Stimulated activated CD4-positive, alpha-beta T cell treated with anti-CD3 and anti-CD28 coated beads, Interleukin-4, amount 100 ng/mL, for 4 hours (primary cell): ENCODE measurements at places on chromosomes 1 and 21.

GRCh38 chr1:107200631-107201030 is 59.8 kb downstream of the NTNG1 start:
- DNase-seq = no peak

GRCh38 chr1:25031601-25031965 is 101.5 kb upstream of the RUNX3 start:
- DNase-seq = peak; percentile 66

- DNase-seq = no peak
Observed at GRCh38 chr1:110346690-110347089, 7.5 kb downstream of the RBM15 start.

- no peak for DNase-seq
Observed at GRCh38 chr1:174479281-174479680, 31.5 kb downstream of the GPR52 start.

DNA sequence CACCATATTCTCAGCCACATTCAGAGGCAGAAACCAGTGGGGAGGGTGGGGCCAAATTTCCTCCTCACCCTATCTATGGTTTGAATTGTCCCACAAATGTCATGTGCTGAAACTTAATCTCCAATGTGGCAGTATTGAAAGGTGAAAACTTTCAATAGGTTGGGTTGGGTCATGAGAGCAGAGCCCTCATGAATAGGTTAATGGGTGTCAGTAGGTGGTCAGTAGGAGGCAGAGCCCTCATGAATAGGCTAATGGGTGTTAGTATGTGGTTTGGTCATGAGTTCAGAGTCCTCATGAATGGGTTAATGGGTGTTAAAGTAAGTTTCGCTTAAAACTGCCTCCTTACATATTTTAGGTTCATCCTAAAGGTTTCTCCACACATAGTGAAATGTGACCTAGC is 170.0 kb downstream of the FCRL5 start:
- no peak for DNase-seq

DNA sequence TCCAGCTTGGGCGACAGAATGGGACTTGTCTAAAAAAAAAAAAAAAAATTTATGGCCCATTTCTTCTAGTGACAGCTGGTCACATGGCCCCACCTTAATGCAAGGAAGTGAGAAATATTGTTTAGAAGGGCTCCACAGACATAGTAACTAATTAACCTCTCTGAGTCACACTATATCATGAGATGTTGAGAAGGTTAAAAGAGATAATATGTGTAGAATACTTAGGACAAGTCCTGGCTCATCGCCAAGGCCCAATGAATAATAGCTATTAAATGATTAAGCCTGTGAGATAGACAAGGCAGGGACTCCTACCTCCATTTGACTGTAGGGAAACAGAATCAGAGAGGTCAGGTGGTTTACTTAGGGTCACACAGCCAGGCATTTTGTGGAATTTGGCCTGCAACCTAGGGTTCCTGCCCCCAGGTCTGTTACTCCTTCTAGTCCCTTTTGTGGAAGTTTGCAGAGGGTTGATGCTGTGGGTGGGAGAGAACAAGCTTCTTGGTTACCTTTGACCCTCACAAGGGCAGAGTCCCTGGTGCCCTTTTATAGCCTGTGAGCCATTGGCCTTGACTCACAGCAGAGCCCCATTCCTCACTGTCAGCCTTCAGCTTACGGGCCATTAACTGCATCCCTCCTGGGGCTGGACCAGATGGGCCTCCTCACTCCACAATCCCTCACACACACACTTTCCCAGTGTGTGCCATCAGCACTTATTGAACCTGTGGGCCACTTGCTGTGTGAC is 48.5 kb downstream of the OPRD1 start:
- no peak for DNase-seq

DNA sequence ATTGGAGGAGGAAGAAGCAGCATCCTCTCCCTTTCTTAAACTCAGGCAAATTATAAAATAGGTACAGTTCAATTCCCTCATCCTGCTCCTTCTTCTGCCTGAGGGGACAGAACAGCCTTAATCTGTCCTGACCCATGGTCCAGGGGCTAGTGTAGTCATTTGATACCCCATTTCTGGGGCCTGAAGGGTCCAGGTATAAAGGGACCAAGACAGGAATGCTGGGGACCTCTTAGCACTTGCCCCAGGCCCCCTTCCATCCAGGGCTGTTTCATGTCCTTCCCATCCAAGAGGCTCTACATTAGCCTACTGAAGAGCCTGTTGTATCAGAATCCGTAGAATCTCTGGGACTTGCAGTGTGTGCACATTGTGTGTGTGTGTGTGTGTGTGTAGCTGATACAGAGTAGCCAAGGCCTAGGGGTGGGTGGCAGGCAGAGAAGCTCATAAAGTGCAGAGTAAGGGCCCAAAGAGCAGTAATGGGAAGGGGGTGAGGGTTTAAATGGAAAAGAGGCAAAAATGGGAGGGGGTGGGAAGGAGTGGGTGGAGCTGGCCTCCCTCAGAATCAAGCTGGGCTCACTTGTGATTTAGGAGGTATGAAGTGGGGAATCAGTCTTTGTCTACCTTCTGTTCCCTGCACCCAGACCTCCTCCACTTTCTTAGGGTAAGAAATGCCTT is 32.4 kb downstream of the RUNX1 start:
- no peak for DNase-seq

GRCh38 chr1:161921990-161922389 is 101.7 kb downstream of the OLFML2B start:
- DNase-seq = no peak

DNA sequence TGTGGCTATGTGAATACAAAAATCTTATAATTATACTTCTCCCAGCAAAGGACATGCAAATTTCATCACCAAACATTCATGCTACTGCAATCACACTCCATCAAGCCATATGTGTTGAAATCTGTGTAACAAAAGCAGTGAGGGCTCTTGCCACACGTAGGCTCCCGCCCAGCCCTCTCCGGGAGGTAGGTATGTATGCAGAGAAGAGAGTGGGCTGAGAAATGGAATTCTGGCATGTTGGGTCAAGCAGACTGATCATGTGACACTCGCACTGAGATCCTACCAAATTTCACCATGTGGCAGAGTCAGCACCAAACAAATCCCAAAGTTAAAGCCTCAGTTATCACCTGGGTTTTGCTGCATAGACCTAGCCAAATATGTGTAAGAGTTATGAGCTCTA is 49.7 kb downstream of the APP start:
- no peak for DNase-seq

- DNase-seq = no peak
Observed at GRCh38 chr1:46421739-46422138, 27.6 kb downstream of the FAAH start.

GRCh38 chr1:164591858-164592257 is 32.9 kb downstream of the PBX1 start:
- no peak for DNase-seq

- no peak for DNase-seq
Observed at GRCh38 chr1:84366786-84367185, 31.5 kb upstream of the DNASE2B start.

DNA sequence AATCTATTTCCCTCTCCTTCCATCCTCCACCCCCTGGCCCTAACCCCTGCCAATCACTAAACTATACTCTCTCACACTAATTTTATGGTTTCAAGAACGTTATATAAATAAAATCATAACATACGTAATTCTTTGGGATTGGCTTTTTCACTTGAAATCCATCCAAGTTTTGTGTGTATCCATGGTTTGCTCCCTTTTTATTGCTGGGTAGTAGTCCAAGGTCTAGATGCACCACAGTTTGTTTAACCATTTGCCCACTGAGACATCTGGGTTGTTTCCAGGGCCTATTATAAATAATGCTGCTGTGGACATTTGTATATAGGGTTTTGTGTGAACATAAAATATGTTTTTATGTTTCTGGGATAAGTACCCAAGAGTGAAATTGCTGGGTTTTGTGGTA is 61.4 kb downstream of the TEX35 start:
- DNase-seq = no peak

- peak; percentile 14 for DNase-seq
Observed at GRCh38 chr1:107140703-107141490, at the start of gene NTNG1. Gene NTNG1, plus strand, starts transcription at chr1:107141039.

DNA sequence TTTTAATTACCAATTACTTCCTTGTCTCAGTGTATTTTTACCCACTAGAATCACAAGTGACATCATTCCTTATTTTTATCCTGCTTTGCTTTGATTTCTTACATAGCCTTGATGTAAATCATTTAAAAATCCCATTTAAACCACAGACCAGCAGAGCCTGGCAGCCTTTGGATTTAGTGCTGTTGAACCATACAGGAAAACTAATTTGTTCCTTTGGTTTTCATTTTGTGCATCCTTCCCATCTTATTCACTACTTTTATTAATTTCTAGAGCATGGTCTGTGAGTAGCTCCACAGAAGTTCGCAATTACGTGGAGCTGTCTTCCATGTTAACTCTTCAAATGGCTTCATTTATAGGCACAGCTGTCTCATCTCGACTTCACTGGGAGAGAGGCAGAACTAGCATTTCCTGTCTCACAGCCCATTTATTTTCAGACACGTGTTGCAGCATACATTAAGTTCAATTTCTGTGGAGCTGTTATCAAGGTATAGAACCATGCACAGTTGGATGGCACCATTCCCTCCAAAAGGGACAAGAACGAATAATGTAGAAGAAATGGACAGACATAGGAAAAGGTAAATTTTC is 235.3 kb downstream of the MRPL39 start:
- DNase-seq = no peak

DNA sequence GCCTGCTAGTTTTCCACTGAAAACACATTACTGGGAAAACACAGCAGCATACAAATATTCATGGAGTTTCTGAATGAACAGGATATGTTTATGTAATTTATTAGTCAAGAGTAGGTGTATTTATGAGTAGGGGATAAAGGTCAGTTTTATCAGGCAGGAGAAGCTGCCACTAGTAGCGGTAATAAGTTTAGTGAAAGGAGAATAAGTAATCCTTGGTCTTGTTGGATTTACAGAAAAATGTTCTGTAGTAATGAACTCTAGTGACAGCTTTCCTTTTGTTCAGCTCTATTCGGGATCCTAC is 1.2 kb downstream of the MAST2 start:
- DNase-seq = no peak

DNA sequence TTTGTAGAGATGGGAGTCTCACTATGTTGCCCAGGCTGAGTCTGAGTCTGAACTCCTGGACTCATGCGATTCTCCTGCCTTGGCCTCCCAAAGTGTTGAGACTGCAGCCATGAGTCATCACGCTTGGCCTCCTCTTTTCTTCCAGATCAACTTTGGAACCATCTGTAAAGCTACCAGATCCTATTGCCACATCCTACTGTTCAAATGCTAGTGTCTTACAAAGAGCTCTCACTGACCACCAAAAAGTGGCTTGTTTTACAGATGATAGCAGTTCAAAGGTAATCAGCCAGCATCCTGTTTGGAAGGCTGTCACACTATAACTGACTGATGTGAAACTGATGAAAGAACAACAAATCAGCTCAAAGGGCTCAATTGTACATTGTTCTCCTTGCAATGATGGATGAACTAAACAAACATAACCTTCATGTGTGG is 221.6 kb downstream of the AKT3 start:
- DNase-seq = no peak

- DNase-seq = no peak
Observed at GRCh38 chr1:10644307-10645128, 151.9 kb downstream of the CASZ1 start.

- no peak for DNase-seq
Observed at GRCh38 chr1:27403931-27404330, 11.5 kb downstream of the GPR3 start.

DNA sequence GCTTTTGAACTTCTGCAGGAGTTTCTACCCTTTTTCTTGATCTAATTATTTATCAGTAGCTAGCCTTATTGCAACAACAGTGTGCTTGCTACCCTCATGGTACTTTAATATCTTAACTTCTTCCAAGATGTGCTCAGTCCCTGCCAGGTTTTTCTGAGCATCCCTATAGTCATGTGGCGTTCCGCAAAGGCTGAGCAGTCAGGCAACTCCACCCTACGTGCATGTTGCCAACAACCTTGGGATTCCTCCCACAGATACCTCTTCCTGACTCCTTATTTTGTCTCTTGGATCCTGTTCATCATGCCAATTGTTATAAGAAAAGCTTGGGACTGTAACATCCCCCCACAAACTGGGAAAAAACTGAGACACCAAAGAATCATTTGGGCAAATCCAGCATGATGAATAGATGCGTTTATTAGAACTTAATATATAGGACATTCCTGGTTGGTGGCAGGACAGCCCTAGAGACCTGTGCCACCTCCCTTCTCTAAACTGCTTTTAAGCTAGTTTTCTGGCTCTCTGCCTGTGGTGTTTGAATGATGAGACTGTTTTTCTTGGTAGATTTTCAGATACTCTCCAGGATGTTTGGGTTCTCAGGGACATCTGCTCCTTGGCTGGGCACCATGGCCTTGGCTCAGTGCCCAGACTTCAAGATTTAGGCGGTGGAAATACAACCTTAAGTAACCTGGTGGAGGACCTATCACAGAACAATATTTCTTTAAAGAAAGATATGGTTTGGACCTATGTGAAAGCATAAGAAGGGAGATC is 27.1 kb upstream of the KCTD3 start:
- no peak for DNase-seq

DNA sequence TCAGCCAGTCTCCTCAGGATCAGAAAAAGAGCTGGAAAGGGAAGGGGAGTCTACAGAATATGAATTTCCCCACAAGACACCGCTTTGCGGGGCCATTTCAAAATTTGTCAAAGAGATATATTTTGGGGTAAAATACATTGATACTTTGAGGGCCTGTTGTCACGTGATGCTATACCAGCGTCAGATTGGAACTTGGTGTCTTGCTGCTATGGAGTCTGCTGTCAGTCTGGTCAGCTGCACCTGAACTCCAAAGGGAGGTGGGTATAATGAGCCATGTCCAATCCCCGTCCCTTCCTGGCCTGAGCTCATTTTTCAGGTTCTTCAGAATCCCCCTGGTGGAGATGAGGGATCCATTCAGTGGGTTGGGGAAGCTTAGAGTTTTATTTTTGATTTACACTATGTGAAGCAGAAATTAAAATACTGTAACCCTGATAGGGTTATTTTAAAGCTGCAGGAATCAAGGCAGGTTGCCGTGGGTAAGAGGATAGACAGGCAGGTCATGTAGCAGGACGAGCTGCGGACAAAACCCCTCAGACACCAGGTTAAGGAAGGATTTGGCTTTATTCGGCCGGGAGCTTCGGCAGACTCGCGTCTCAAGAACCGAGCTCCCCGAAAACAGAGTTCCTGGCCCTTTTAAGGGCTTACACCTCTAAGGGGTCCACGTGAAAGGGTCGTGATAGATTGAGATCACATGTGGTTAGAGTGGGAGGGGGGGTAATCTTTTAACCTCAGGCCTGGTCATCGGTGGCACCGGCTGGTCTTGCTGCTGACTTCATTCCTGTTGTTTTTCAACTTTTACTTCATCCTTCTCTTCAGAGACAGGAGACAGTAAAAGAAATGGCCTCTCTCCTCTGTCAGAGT is 2.2 kb upstream of the POFUT2 start:
- DNase-seq = no peak

DNA sequence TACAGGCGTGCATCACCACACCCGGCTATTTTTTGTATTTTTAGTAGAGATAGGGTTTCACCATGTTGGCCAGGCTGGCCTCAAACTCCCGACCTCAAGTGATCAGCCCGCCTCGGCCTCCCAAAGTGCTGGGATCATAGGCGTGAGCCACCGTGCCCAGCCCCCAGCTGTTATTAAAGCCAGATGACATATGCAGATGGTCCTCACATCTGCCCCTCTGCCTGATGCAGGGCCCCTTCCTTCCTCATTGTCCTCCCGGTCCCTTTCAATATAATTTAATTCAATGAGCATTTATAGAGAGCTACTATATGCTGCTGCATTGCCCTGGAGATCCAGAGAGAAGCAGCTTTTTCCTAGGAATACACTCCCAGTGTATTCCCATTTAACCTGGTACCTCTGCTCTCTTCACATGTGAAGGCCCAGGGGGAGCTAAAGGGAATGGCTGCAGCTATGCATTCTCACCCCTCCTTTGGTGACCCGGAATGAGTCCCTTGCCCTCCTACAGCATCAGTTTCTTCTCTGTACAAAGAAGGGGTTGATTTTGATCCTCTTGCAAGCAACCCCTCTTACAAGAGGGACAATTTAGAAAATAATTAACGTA is 55.6 kb downstream of the L1TD1 start:
- no peak for DNase-seq
